ENCODE measurements at places on chromosomes 3 and 15.

DNA sequence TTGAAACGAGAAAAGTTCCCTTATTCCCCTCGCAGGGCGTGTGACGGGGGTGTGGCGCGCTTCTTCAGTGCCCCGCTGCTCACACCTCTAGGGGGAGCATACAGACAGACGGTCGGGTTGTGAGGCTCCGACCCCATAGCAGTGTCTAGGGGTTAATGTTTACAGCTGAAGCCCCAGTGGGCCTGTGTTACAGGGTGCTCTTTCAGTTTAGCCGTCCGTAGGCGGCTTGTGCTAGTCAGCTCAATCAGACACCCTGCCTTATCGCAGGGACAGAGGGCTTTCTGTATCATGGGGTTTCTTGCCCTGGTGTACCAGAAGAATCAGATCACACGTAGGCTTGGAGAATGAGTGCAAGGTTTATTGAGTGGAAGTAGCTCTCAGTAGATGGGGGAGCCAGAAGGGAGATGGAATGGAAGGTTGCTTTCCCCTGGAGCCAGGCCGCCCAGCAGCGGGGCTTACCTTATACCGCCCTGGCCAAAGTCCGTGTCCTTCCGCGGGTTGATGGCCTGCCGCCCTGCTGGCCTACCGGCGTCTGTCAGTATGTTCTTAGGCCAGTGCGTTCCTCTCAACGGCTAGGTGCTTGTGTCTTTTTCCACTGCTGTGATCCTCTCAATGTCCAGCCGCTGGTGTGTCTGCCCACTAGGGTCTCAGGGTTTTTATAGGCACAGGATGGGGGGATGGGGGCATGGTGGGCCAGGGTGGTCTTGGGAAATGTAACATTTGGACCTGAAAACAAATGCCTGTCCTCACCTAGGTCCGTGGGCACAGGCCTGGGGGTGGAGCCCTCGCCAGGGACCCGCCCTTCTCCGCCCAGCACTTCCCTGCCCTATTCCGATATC, 32.2 kb upstream of the ACP3 start:
- no peak for DNase-seq

DNA sequence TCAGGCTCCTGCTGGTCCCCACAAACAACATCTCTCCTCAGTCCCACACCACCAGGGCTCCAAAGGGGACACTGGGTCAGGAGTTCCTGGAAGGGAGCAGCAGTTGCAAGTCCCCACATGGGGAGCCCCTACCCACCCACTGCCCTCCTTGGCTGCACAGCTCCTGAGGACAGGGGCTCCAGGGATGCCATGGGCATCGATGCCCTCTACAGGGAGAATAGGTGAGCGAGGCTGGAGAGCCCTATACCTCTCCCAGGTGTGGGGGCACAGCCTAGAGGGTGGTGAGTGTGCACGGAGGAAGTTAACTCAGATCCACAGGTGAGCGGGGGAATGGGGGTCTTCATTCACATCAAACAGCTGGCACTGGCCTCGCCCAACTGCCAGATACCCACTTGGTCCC, 141.2 kb upstream of the LINGO1 start:
- DNase-seq: no peak

DNA sequence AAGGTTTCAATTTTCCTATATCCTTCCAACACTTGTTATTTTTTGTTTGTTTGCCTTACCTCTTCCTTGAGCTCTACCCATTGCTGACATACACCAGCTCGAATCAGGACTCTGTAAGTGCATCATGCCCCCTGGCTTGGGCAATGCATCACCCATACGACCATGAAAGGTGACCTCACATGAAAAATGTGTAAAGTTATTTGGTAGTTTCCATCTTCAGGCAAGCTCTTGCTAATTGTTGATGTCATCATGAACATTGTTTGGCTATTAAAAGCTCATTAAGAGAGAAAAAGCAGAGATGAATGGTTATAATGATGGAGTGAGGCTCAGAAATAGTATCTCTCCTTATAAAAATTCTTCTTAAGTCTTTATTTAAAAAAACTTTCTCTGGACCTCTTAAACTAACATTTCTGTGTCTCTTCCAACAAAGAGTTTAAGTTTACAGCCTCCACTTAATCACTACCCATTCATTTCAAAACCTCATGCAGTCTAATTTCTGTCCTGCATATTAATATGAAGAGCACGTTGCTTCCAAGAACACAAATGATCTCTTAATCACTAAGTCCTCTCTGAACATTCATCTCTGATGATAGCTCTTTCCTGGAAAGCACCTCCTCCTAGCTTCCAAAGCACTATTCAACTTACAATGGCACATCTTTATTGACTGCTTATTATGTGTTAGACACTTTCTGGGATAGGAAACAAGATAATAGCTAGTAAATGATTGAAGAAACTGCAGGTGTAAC, 236.3 kb downstream of the NFKBIZ start:
- no peak for DNase-seq

GRCh38 chr3:190892395-190892902, 30.0 kb upstream of the GMNC start:
- no peak for DNase-seq

DNA sequence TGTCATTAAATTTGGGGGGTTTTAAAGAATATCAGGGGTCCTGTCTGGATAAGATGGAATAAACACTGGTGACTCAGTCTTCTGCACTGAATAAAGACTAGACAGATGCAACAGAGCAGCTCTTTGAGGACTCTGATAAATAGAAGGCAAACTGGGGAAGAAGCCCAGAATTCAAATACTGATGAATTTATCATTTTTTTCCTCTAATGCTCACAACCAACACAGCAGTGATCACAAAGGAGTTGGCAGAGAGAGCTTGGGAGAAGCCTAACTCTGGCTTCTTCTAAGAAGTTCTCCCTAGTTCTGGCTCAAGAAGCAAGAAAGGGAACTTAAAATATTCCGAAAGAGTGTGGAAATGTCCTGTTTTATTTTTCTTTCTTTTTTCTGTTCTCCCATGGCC, 597.8 kb downstream of the FGF12 start:
- no peak for DNase-seq

DNA sequence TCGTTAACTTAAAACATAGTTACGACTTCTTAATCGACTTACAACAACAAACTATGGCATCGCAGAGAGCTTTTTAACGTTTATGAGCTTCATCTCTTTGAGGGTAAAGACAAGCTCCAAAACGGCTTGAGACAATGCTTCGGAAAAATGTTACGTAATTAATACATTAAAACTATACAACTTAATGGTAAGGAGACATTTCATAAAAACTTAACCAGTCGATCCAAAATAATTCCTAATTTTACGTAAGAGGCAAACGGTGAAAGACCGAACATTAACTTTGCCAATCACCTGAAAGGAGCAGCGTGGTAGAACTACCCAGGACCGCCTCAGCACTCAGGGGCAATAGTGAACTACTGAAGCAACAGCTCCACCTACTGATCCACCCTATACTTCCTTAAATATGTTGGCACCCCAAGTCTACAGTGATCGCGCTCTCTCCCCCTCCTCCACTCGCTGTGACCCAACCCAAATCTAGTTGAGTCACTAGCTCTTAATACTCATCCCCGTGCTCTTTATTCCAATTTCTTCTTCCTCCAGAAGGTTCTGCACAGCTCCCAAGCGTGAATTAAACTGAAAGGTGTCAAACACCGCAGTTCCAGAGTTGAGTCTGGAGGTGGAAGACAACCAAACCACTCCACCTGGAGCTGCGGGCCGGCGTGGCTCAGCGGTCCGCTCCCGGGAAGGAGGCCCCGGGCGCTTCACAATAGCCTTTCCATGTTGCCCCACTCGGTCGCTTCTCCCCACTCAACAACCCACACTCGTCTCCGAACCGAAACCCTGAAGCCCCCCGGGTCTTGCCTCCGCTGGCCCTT, 901 bp downstream of the NAA50 start:
- DNase-seq: peak; percentile 56

DNA sequence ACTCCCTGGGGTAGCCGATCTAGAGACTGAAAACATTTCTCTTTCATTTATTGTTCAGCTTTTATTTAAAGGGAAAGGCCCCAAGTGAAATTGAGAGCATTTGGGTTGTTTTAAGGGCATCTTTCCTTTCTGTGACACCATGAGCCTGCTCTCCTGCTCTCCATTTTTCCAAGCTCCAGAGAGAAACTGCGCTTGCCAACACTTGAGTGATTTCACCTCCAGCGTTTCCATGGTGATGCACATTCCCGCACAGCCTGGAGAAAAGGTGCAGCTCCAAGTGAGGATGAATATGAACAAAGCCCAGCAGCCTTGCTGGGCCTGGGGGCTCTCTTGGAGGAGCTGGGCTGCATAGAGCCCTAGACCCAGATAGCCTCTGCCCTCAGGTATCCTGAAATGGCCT, 159.2 kb upstream of the PPP2R3A start:
- no peak for DNase-seq

DNA sequence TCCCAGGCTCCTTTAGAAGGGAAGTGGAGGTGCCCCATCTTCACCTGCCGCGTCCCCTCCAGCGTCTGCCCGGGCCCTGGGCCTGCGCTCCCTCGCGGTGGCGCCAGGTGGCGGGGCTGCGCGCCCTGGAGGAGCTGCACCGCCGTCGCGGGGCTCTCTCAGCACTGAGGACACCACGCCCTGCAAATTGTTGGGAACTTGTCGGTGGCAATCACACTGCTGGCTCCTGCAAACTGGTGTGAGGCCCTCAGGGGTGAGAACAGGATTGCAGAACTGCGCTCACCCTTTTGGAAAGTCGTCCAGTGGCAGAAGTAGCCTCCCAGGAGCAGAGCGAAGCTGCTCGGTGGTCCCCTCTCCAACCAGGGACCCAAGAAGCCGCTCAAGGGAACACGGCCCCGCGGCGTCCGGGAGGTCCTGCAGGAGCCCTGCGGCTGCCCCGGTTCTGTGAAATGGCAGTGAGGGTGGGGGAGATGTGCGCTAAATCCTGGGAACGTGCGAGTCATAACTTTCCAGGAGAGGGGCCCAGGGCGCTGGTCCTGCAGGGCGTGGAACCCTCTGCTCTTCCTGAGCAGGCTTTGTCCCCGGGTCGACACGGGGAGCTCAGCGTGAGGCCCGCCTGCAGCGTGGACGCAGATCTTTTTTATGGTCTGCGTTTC, 995 bp upstream of the LRRK1 start:
- DNase-seq: peak; percentile 24

GRCh38 chr15:65085990-65086679, 9.6 kb downstream of the KBTBD13 start:
- DNase-seq: no peak

- DNase-seq: peak; percentile 56
Measured at GRCh38 chr3:71069797-71070196, 513.7 kb downstream of the FOXP1 start.

DNA sequence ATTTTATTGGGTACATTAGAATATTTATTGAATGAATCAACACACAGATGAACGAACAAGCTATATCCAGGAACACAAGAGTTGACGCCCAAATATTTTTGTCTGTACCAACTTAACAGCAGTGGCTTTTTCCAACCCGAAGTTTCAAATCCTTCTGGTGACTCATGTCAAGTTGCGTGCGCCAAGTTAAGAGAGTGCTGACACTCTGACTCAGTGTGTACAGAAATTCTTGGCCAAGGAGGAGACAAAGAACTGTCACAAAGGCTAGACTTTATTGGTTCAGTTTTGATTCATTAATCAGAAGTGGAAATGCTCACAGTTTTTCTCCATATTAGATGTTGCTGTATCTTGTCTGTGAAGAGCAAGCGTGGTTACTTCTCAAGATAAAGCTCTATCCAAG, 59.6 kb upstream of the TSC22D2 start:
- no peak for DNase-seq

DNA sequence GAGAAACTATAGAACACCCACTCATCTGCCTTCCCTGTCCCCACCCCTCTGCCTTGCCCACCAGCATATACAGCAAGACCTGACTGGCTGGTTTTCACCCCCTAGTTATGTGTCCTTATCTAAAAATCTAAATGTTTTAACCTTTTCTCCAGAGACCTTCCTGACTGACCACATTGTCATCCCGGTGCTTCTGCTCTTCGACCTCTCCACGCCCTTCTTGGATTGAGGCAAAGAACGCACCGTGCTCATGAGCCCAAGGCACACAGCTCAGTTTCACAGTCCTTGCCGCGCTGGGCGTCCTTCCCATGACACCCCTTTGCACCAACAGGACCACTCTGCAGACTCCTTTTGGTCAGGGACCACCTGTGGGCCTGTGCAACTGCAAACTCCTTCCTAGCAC, 62.7 kb downstream of the B3GNT5 start:
- no peak for DNase-seq

- no peak for DNase-seq
Measured at GRCh38 chr15:85639752-85640381, 154.9 kb downstream of the KLHL25 start.

- DNase-seq: no peak
Measured at GRCh38 chr3:61029194-61029593, 222.1 kb downstream of the FHIT start.

DNA sequence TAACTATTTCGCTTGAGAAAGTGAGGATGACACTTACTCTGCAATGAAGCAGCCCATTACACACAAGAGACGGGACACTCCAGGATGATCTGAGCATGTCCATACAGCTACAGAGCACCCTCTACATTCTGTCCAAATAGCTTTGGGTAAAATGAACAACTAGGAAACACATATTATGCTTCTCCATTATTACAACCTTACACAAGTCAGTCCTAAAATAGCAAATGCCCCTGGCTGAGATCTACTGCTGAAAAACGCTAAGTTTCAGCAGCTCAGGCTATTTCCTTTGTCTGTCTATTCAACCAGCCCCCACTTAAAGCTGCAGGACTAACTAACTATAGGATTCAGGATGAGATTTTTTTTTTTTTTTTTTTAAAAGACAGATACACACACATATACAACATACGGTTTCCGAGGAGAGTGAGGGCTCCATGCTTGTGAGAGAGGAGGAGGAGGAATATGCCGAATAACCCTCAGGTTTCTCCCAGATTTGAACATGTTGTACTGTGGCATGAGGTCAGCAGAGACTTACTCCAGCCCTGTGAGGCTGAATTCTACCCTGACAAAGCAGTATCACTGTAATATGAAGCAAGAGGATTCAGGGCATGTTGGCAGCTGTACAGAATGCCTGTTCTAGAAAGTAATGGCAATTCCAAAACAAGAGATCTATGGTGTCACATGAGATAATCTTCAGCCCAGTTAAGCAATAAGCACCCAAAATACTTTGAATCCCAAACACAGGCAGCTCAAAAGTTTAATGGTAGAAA, 117.3 kb upstream of the PLXND1 start:
- no peak for DNase-seq

DNA sequence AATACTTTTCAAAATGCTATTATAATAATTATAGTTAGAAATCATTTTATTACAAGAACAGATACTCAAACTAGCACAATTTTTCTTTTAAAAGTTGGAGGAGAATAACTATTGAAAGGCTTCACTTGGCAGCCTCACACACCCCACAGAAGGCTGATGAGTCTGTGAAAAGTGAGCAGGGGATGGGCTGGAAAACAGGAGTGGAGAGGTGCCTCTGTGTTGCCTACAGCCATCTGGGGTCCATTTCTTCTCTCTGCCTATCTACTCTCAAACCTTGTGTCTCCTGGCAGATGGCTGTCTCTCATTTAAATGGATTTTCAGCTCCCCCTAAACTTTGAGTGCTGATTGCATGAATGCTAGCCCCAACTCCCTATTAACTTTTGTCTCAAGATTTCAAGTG, 230.8 kb downstream of the CLSTN2 start:
- DNase-seq: no peak

Measured in stimulated activated CD8-positive, alpha-beta memory T cell treated with anti-CD3 and anti-CD28 coated beads, Interleukin-2, amount 100 ng/mL, for 1 hour (primary cell).